ENCODE measurements at places on chromosomes 4 and X.

DNA sequence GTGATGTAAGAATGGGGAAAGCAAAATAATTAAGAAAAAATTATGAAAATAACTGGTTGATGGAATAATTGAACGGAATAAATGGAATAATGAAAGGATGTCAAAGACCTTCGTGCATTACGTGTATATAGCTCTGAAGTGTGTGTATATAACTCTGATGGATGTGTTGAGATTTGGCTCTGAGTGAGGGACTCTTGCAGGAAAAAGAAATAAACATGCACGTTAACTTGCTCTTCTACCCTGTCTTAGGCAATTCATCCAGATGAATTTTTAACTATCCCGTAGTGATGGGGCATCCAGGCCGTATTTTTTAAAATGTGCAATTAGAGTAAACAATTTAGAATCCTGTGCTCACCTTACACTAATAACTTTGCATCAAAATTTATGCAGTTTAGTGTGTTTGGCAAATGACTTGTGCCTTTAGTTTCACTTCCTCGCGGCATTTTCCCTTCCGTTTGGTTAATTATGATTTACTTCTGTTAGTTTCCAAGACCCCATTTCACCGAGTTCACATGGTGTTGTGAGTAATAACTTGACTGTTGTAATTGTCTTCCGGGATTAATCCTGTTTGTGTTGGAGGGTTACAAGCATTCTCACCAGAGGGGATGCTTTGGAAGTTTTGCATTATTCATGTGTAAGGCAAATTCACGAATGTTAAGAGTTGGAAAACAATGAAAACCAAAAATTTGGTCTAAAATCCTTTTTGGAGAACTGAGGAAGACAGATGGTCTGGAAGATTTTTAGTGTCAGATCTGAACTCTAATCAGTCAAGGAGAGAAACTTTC is 256.5 kb upstream of the FAT1 start:
- no peak for DNase-seq

GRCh38 chr4:163493643-163494359 is 689 bp upstream of the TMA16 start:
- DNase-seq: no peak

- DNase-seq: no peak
These were observed 162.1 kb downstream of the HHIP start for GRCh38 chr4:144808034-144808433.

DNA sequence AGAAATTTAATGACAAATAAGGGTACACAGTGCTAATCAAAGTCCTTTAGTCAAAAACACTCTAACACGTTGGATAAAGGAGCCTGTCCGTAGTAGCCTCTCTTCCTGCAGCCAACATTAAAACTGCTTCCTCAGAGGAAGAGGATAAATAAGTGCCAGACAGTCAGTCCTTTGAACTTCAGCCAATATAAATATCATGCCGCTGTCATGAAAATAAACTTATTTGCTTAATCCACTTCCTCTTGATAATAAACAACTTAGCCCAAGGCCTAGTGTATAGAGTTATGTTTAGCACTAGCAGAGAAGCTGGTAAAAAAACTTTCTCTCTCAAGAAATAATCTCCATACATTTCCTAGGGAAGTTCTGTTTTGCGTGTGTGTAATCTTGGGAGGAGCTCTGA is 196.7 kb downstream of the HS3ST1 start:
- no peak for DNase-seq

DNA sequence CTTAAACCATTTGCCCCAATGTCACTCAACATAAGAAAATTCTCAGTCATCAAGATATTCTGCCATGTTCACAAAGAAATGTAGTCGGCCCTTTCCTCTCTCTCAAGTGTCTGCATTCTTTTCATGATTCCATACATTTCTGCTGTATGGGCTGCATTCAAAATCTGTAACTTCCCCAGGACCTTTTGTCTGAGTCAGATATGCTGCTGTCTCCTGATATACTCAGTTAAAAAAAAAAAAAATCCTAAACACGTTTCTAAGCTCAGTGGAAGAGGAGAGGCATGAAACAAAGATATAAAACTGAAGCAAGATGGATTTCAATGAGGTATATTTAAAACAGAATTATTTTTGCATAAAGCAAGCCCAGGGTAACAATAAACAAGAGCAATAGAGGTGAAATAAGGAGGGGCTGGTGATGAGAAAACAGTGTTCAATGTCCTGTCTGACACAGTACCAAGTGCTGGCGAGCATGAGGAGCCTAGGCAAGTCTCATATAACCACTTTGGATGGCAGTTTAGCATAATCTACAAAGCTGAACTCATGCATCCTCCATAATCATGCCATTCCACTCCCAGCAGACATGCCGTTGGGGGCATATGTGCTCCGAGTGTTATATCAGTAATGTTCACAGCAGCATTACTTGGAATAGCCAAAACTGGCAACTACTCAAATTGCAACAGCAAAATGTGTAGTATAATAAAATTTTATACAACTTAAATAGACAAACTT is 76.7 kb downstream of the MANBA start:
- DNase-seq: no peak

DNA sequence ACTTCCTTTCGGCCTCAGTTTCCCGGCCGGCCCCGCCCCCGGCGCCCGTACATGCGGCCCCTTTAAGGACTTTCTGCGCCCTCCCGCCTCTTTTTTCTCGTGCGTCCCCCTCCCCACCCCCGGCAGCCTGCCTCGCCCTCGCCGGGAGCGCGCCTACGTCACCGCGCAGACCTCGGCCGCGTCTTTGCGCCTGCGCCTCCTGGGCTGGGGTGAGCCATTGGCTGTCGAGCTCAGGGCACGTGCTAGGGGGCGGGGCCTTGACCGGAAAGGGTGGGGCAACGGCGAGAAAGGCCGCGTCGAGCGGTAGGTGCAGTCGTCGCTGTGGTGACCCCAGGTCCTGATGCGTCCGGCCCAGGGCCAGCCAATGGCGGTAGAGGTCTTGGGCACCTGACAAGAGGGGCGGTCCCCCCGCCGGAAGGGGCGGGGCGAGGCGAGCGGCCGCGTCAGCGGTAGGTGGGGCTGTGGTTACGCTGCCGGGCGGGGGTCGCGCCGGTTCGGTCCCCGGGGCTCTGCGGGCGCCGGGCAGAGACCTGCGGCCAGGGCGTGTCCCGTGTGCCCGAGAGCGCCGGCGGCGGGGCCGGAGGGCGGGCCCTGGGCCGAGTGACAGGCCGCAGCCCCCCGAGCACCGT is at the start of gene UVSSA:
UVSSA (plus strand) TSS at position 428 of the 629 bp plus-strand sequence. CDS start 884 bp downstream, outside the sequence.
- DNase-seq: peak; percentile 99

Measured in hypothalamus (tissue), 51 donors.